Kidney capillary endothelial cell (primary cell): ENCODE measurements at places on chromosomes 2 and 18.

DNA sequence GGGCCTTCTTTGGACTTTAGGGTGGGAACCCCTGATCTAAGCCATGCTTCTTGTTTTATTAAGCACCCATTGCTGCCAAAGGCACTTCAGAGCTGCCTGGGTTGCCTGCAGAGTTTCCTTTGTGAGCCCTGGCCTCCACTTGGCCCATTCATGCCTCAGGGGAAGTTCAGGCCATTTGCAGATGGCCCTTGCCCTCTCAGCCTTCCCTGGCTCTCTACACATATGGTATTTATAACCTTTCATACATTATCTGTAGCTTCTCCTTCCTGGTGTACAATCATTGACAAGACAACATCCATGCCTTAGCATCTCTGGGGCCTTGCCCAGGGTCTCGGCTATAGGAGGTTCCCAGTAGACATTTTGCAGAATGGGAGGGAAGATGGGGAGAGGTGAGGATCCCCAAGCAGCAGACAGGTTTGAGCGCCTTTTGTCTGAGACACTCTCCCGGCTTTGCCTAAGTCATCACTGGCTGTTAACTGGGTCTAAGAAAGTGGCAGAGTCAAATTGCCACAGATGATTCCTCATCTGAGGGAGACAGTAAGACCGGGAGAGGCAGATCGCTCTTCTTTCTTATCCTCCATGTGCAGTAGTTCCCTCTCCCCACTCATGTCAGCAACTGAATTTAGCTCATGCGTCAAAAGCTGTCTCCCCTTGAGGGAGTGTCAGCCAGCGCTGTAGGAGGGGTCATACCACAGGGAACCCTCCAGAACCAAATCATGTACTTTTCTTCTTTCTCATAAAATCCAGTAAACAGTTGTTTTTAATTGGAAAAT is 2.7 kb downstream of the EHD3 start:
- no peak for DNase-seq

DNA sequence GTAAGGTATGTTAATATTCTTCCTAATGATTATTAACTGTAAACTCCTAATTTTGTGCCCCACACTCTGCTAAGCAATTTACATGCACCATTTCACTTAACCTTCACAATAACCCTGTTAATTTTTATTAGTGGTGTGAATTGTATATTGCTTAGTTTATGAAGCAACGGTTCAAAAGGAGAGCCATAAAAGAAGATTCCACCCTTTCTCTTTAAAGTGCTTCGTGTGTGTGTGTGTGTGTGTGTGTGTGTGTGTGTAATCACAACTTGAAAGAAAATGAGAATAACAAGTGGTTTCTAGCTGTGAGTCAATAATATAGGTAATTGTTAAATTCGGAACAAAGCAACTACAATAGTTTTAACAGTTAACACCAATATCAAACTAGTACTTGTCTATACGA is 60.6 kb downstream of the CCNT2 start:
- no peak for DNase-seq

DNA sequence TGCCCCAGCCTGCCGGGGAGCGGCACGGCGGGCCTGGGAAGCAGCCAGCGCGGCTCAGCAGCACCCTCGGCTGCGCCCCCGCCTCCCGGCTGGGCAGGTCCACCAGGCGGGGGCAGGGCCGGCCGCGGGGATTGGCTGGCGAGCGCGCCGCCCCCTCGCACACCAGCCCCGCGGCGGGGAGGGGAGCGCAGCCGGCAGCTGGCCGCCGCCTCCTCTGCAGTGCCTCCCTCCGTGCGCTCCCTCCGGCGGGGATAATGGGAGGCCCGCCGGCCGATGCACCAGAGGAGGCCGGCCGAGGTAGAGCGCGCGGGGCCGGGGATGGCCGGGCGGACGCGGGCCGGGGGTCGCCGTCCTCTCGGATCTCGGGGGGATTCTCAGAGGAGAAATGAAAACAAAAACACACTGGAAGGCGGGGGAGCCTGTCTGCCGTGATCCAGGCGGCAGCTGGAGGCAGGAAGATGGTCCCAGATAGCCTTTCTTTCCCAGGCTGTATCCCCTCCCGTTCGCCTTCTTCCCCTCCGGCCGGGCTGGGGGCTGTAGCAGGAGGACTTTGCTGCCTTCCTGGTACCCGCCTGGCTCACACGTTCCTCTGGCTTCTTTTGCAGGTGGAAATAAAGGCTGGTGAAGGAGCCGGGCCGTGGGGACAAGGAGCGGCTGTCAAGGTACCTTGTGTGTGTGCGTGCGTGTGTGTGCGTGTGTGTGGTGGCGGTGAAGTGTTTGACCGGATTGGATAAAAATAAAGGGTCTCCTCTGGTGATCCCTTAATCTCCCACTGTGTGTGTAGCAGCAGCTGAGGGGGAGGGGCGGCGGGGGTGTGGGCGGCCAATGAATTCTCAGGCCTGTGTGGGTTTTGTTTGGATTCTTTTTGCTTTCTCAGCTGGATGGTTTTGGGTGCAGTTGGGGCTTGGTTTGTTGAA is 18.1 kb downstream of the TET3 start:
- DNase-seq: peak; percentile 77

- DNase-seq: no peak
Measured at GRCh38 chr2:77398970-77399600, 123.1 kb downstream of the LRRTM4 start.

DNA sequence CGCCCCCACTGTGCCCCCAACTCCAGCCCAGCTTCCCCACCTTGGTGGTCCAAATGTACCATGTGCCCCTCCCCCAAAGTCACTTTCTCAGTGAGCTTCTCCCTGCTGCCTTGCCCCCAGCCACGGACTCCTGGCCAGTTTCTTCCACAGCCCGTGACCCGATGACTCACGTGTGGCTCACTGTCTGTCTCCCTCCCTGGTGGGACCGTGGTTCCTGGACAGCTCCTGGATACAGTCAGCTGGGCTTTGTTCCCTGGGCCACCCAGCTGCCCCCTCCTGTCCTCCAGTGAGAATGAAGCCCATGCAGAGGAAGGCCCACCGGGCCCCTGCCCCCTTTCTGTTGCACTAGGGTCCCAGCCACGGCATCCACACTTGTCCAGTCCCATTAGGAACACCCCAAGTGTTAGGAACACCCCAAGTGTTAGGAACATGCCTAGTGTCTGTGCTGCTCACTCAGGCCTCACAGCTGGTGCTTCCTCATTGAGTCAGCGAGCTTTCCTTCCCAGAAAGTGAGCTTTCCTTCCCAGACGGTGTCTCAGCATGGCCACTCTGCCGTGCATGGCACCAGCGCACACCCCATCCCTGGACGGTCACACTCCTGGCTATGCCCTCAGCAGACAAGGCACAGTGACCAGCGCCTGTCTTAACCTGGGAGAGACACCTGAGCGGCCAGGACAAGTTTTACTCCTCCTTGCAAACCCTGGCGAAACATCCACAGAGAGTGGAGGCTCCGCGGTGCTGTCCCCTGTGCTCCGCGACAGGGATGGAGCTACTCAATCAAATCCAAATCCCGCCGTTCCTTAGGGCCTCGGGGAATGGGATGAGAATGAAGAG is 44.8 kb upstream of the CTDP1 start:
- no peak for DNase-seq

GRCh38 chr2:224646242-224646846 is 61.2 kb upstream of the CUL3 start:
- peak; percentile 28 for DNase-seq

DNA sequence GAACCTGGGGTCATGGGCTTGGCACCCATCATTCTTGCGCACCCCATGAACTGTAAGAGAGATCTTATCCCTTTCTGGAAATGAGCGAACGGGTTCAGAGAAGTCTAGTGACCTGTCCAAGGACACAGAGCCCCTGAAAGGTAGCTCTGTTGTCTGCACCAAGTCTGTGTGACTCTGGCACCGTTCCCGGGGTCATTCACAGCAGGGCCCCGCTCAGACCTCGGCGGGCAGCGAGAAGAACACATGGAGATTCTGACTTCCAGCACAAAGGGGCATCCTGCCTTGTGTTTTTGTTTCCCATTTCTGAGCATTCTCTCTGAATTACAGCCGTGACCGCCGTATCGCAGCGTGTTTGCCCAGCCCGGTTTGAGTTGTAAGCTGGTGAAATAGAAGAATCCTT is 231.7 kb downstream of the KLHL29 start:
- no peak for DNase-seq

DNA sequence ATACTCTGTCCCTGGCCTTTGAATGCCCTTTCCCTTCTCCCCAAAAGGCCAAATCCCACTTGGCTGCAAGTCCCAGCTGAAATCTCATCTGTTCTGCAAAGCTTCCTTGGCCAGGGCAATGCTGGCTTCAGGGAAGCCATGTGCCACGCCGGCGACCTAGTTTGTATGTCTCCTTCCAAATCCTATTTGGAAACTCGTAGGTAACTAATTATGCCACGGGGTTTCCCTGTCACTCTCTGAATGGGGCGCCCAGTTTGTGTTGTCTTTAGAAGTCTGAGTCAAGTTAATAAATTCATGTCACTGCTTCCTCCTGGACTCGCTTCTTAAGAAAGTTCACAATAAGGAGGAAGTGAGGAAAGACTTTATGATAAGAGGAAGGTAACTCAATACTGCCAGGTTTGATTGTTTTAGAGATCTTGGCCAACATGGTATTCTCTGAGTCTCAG is 19.1 kb downstream of the FHL2 start:
- DNase-seq: no peak

DNA sequence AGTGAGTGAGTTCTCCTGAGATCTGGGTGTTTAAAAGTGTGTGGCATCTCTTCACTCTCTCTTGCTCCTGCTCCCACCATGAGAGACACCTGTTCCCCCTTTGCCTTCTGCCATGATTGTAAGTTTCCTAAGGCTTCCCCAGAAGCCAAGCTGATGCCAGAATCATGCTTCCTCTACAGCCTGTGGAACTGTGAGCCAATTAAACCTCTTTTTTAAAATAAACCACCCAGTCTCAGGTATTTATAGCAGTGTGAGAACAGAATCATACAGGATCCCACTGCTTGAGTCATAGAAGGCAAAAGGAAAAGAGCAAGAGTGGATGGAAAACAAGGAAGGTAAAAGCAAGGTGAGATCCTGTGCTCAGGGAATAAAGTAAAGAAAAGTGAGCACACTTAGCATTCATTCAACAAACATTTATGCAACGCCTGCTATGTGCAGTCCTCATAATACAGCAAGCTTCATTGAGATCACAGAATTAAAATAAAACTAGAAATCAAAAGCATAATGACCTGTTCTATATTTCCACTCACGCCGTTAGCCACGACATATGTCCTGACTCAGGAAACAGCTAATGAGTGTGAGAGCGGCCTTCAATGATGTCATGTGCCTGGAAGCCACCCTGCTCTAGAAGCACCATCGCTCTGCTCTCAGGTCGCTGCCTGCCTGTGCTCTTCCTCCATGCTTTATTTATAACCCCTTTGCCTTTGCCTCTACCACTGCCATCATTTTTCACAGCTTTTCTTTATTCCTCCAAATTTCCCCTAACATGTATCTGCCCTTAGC is 11.3 kb upstream of the COPS8 start:
- peak; percentile 59 for DNase-seq

- no peak for DNase-seq
Measured at GRCh38 chr2:170047331-170048065, 130.4 kb upstream of the MYO3B start.

DNA sequence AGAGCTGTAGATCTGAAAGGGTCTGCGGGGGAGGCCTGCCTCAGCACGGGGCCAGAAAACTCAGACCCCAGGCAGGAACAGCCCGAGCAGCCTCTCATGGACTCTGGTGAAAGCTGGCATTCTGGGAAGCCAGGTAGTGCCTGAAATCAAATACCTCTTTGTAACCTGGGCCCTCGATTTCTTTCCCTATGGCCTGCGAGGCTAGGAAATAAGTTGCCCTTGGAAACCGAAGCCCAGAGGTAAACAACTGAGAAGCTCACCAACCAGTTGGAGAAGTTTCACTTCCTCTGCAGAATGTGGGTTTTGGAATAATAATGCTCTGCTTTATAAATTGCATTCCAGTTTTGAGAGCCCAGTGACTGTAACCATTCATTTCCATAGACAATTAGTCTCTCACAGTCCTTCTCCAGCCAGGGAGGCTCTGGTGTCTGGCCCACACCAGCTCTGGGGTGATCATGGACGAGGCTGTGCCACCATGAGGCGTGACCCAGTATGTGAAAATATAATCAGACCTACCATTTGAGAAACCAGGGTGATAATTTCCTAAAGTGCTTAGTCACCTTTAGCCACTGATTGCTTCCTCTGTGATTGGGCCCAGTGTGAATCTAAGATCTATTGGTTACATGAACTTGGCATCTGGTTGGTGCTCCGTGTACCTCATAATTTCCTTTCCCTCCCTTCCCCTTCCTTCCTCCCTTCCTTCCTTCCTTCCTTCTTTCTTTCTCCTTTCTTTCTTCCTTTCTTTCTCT is 133.1 kb upstream of the PELI1 start:
- no peak for DNase-seq

- DNase-seq: no peak
Measured at GRCh38 chr2:88764850-88765153, 73.3 kb downstream of the RPIA start.

GRCh38 chr18:67766930-67767329 is 250.4 kb upstream of the DSEL start:
- peak; percentile 79 for DNase-seq

DNA sequence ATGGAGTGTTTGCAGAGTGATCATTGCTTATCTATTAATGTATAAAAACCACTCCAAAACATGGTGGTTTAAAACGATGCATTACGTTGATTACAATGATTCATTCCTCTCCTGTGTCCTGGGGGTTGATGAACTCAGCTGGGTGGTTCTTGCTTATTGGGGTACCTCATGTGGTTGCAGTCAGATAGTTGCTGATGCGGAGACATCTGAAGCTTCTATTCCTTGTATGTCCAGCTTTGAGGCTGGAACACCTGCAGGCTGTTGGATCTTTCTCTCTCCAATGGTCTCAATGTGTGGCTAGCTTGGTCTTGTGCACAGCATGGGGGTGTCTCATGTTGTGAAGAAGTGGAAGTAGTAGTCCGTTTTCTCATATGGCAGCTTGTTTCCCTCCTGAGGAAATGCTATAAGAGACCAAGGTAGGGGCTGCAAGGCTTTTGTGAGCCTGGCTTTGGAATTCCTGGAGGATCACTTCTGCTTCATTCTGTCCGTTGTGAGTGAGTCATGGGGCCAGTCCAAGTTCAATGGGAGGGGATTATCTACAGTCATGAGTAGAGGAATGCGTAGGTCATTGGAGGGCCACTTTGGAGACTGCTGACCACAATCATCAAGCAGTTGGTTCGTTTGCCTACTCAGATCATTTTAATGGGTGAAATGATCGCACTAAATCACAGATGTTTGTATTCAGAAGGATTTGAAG is 601.0 kb downstream of the SLC4A3 start:
- no peak for DNase-seq

DNA sequence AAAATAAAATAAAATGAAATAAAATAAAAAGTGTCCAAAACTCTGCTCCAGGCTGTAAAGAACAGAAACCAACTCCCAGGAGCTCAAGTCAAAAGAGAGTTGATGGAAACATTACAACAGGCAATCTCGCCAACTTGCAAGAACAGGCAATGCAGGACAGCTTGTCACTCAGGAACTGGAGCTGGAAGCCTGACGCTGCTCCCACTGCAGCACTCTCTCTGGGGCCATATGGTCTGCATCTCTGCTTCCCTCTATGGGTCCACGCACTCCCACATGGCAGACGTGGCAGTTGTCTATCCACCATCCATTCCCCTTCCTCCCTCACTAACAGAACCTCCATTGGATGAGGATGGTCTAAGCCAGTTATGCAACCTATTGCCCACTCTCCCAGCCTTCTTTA is 23.3 kb upstream of the ARPC2 start:
- no peak for DNase-seq

- no peak for DNase-seq
Measured at GRCh38 chr2:144097440-144098225, 422.3 kb downstream of the ZEB2 start.

GRCh38 chr2:158965641-158966040 is 2.8 kb upstream of the TANC1 start:
- DNase-seq: no peak

GRCh38 chr2:127105656-127106456 is 1.1 kb downstream of the BIN1 start:
- no peak for DNase-seq
